Activated CD4-positive, alpha-beta T cell treated with anti-CD3 and anti-CD28 coated beads, Interleukin-10, Interleukin-2, amounts not matched to agents 100 ng/mL and 50 ng/mL, durations not matched to agents 16 hours and 8 hours (primary cell): ENCODE measurements at places on chromosomes 1 and 21.
A peak's percentile ranks its signal among the peaks of the same experiment; 100 is the strongest.

- no peak for DNase-seq
These were observed 144.7 kb upstream of the JUN start for GRCh38 chr1:58928514-58928913.

GRCh38 chr1:208923456-208923855, 660.1 kb upstream of the CAMK1G start:
- DNase-seq: no peak

DNA sequence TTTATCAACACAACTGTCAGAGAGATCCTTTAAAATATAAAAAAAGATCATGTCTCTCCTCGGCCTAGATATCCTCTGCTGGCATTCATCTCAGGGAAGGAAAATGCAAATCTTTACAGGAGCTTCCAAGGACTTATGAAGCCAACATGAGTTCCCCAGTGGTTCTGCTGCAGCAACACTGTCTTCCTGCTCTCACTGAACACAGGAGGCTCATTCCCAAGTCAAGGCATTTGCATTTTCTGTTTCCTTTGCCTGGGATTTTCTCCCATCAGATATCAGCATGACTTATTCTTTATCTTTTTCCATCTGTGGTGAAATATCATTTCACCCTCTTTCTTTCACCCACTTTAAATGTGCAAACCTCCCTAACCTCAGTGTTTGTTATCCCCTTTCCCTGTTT, 513.8 kb upstream of the ZP4 start:
- DNase-seq: no peak

DNA sequence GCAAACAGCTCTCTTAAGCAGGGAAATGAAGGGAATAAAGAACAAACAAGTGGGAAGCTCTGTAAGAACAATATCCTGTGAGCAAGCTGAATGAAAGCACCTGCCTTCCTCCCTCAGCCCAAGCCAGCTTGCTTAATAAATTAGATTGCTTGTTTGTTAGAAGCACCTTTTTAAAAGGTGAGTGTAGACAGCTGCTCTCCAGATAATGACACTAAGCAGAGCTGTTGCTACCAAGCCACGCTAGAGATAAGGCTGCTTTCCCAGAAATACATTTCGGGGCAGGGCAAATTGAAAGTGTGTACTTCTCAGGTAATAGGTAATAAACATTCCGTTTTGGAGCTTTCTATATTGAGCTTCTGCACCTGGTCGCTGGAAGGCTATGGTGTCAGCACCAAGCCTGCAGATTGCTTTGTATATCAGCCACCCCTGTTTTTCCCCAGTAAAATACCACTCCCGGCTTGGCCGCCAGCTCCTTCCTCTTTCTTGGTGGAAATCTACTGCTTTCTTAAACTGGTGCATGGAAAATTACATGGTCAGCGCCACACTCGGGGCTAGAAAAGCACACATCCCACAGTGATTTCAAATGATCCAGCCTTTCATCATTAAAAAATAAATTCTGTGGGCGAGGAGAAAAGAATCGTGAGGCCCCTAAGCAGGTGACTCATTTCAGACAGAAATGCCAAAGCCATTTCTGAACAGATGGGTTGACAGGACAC, 151.3 kb downstream of the ETS2 start:
- DNase-seq: no peak

GRCh38 chr21:32046191-32046590, 173.4 kb downstream of the HUNK start:
- DNase-seq: no peak

GRCh38 chr1:203544978-203545816, 51.2 kb downstream of the OPTC start:
- no peak for DNase-seq

- no peak for DNase-seq
These were observed 297.9 kb downstream of the GRIK1 start for GRCh38 chr21:29641635-29642550.

DNA sequence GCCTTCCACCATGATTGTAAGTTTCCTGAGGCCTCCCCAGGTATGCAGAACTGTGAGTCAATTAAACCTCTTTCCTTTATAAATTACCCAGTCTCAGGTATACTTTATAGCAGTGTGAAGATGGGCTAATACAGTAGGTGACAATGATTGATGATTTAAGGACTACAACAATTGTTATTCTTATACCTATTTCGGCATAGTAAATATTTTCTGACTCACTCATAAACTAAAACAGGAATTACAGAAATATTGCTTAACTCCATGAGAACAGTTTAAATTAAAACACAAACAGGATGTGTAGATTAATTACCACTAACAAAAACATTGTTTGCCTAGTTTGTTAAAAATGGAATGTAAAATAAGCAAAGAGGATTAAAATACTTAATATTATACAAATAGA, 839.9 kb downstream of the LTN1 start:
- no peak for DNase-seq

GRCh38 chr1:63435161-63435560, 67.7 kb downstream of the ALG6 start:
- no peak for DNase-seq

- DNase-seq: peak; percentile 61
These were observed 29.1 kb downstream of the TEX35 start for GRCh38 chr1:178541829-178542553.

GRCh38 chr21:44748621-44749020, 37.2 kb upstream of the TSPEAR start:
- DNase-seq: no peak

- DNase-seq: no peak
These were observed 216.3 kb downstream of the PTPRU start for GRCh38 chr1:29452463-29453230.

DNA sequence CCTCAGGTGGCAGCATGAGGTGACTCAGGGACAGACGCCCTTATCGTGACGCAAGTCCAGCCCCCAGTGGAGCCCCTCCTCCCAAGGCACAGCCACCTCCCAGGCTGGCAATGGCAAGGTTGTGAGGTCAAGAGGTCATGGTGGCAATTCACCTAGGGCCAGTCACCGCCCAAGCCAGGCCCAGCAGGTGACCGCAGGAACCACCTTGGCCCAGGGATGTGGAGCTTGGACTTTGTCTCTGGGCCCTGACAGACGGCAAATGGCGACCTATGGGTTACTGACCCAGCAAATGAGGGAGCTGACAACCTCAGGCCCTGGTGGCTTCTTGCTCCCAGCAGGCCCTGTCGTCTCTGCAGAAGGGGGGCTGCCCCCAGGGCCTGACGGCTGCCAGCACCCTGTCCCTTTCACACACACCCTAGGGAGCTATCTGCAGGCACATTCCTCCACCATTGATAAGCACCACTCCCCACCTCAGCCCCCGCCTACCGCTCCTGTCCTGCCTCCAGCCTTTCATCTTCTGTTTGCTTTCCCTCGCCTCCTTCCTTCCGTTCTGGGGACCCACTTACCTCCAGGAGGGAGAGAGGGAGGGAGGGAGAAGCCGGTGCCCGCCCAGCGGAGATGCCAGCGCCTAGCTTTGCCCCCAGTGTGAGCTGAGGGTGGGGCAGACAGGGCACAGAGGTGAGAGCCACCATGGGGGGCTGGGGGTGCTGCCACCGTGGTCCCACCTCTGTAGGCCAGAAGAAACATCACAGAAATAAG, 12.1 kb downstream of the EPHA2 start:
- no peak for DNase-seq
